ENCODE measurements at places on chromosomes 6 and 20.
A peak's percentile ranks its signal among the peaks of the same experiment; 100 is the strongest.

DNA sequence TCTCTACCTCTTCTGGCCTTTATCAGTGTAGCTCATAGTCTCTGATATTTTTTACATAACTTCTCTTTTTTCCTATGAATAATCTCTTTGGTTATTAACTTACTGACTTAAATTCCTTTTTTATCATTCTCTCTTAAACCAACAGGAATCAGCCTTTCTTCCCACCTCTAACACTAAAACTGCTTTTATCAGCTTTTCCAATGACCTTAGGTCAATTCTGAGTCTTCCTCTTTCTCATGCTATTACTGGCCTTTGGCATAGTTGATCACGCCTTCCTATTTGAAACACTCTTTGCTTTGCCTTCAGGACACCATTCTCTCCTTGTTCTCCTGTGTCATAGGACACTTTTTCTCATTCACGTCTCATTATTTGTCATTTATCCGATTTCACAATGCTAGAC is 8.1 kb upstream of the HINT3 start:
- no peak for DNase-seq

DNA sequence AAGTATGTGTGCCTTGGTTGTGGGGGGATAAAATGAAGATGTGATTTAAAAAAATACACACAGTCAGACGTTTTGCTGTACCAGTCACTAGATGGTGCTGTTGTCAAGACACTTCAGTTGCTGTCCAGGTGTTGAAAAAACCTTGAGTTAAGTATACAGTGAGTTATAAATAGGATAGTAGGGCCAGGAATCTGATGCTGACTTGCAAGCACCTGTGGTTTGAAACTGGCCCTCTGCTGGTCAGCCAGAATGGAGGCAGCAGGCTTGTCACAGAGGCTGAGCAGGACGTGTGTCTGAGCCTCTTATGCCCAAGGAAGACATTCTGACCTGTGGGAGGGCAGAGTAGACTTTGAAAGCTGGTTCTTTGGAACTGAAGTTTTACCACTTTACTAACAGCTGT is 27.8 kb downstream of the RNF8 start:
- peak; percentile 72 for DNase-seq

DNA sequence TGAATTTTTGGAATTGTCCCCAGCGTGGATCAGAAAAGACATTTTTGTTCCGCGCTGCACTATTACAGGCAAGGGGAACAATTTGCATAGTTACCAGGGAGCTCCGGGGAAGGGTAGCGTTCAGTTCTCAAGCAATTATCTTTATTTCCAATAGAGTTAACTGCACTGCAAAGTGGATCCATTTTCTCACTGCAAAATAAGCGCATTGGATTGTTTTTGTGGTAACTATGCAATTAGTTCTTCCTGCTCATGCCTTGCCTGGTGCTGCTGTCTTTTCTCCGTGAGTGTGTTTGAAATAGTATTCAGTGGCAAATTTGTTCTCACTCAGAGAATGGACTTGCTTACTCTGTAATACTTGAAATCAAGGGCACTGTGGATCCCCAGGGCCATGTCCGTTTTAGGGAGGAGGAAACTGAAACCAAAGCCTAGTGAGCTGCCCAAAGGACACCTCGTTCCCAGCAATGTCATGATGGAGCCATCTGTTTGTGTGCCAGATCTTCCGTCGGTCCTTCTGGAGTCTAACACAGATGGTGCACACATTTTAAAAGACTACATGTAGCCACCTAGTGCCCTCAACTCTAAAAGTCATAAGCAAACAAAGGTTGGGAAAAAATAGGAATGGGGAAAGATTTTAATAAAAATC is 7.4 kb upstream of the PCK1 start:
- no peak for DNase-seq

DNA sequence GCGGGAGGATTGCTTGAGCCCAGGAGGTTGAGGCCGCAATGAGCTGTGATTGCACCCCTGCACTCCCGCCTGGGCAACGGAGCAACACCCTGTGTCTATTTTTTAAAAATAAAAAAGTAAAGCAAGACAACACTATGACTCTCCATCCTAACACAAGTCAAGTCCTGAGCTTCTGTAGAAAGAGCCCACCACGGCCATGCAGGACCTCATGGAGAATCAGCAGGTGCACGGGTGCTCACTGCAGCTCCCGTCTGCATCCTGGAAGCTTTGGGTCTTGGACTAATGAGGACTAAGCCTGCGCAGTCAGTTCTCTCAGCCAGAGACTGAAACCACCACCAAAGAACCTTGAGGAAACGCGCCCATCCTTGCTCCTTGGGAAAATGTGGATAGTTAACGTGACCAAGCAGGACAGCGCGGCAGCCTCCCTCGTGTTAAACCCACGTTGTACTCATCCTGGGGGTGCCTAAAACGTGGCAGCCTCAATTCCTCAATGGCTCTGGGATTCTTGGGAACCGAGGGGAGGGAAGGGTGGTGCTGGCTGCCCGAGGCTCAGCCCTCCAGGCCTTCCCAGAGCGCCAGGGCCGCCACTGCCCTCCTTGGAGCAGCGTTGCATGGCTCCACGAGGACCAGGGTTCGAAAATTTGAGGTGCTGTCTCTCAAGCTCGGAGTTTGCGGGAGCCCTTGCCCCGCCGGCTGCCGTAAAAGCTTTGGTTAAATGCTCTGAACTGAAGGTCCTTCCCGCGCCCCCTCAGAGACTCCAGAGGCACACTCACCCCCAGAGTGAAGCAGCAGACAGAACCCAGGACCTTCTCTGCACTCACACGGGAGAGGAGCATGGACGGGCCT is 29.0 kb downstream of the DLL1 start:
- DNase-seq, result no peak

DNA sequence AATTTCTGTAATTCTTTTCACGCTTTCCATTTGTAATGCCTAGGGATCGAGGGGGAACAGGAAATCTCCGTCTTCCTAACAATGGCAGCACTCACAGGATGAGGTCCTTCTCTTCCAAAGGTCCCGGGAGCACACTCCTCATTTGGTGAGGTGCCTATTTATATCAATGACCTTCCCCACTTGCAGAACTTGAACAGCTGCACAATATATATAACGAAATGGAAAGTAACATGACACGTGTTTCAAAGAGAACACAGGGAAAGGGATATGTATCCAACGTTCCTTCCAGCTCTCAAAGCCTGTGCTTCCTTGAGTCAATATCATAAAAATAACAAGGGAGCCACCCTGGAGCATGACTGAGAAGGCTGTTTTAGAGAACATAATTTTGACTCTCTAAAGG is 78.6 kb upstream of the RBM24 start:
- DNase-seq, result no peak

GRCh38 chr20:1856424-1856823 is 38.8 kb upstream of the SIRPA start:
- no peak for DNase-seq

- DNase-seq, result no peak
Measured at GRCh38 chr6:53282234-53282633, 66.5 kb downstream of the ELOVL5 start.

DNA sequence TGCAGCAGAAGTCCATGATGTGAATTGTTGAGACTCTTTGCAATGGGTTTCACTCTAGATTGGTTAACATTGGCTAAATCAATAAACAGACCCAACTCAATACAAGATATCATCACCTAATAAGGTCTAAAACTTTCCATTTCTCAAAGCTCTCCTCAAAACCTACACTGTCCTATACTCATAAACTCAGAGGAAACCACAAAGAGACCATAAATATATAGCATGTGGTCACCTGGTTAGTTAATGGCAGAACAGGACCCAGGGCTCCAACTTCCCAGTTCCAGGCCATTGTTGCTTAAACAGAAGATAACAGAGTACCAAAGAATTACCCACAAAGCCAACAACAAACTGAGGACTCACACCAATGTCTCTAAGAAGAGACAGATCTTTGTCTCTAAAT is 12.0 kb downstream of the RTN4IP1 start:
- DNase-seq, result no peak

- no peak for DNase-seq
Measured at GRCh38 chr6:20681243-20681684, 147.0 kb downstream of the CDKAL1 start.

- no peak for DNase-seq
Measured at GRCh38 chr6:139277587-139277986, 14.2 kb downstream of the TXLNB start.

DNA sequence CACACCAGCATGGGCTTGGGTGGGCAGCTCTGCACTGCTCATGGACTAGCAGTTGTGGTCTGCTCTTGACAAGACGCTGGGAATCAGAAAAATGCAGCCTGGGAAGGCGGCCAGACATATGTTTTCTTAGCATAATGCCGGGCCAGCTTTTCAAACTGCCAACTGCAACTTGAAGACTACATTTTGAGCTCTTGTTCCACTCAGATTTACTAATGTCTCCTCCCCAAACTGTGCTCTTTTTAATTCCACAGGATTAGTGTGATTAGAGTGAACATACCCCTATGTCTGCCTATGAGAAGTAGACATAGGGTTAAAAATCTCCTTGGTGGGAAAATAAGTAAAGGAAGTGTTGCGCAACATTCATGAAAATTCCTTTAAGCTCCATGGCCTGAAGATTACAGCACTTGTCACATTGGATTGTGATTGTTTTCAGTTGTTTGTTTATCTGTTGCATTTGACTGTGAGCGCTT is 5.3 kb upstream of the FNDC1 start:
- DNase-seq, result peak; percentile 83

DNA sequence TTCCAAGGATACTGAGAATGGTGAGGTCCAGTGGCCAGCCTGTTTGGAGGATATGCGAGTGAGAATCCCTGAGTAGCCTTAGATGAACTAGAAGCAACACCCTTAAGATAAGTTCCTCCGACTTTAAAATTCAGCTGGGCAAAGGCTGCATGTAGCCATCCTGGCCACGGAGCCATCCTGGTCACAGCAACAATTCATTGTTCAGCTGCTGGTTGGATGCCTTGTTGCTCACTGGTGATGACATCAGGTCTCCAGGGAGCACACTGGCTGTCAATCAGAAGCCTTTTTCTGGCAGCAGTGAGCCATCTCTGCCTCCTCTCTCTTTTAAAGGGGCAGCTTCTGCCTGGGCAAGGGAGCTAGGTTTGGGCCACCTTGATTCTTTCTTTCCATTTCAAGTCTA is 22.4 kb upstream of the RIMS4 start:
- DNase-seq, result no peak

DNA sequence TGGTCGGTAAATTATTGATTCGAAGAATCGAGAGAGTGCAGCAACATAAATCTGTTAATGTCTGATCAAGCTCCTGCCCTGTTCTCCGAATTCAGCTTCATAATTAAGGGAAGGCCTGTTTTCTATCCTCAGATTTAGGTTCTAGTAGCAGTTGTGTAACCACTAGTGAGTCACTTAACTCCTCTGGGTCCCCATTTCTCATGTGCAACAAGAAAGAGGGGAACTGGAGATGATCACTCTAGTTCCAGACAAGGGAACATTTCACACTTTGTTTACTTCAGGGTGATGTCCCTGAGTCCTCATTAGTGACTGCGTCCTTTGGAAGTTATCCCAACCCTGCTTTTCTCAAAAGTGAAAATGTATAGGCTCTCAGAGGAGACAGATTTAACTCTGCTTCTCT is 68.1 kb upstream of the RNF146 start:
- peak; percentile 52 for DNase-seq

GRCh38 chr6:45647341-45648261 is 269.9 kb upstream of the SUPT3H start:
- DNase-seq, result no peak

DNA sequence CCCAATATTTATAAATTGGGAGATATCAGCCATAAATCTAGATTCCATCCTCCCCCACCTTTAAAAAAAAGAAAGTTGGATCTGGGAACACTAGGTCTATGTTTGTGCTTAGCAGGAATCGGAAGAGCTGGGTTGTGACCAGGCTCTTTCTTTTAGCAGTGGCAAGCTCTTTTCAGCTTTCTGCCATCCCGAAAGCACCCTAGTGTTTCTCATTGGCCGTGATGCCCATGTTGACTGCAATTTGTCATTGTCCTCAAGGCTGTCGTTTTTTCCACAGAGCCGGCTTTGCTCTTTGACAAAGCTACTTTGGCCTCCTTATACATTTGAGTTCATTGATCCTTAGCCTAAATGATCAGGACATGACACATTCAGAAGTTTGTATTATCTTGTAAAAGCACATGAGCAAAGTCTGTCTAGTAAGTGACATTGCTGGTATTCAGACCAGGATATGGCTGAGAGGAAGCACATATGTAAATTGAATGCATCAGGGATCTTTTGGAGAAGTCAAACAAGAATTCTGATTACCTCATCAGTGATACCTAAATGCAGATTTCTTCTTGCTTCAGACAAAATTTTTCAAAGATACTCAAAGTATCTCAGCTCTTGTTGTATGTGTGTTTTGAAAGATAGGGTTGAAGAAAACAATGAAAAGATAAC is 50.1 kb downstream of the CARMIL1 start:
- DNase-seq, result no peak

- no peak for DNase-seq
Measured at GRCh38 chr20:63934271-63935068, 21.7 kb downstream of the UCKL1 start.

- peak; percentile 81 for DNase-seq
Measured at GRCh38 chr6:14216946-14217684, 99.5 kb downstream of the CD83 start.

DNA sequence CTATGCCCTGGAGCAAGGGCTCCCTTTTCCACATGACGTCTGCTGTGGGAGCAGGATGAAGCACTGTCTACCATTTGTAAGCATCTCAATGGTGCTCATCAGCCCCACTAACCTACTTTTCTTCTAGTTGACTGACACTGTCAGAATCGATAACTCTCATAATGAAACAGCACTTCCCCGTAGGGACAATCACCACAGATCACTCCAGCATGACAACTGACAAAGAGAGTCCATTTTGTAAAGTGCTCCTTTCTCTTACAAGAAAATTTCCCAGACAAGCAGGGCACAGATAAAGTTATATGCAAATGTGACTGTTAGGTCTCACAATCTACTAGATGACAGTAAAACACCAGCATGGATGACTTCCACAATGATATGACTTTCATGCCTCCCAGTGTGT is 46.4 kb downstream of the HEBP2 start:
- DNase-seq, result no peak

DNA sequence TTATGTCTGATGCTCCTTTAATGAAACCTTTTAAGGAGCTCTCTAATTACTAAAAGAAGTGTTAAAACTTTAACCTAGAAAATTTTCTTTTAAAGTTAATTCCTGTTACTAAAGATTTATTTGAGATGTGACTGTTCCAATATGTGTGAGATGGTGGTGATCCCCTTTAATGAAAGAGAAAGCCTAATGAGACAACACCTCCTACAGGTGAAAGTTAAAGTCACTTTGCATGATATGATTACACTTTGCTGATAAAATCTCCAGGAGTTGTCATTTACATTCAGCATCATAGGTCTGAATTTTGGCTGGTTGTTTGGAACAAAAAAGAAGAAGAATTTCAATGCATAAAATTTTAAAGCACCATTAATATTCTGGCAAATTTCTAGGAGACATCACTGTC is 307.4 kb downstream of the TRDN start:
- DNase-seq, result no peak
